ENCODE measurements at places on chromosomes 3 and 15. TPM values are rescaled to one million over a fixed set of nuclear protein-coding genes. Genes with fewer than 3 reads are reported as not detected.

GRCh38 chr3:185561374-185561943 lies 9.1 kb upstream of the LIPH start:
- H3K27ac ChIP-seq: no peak overlapping the region
- H3K4me1 ChIP-seq: peaks cover 17% of the 10 kb centered on the region
- H3K27me3 ChIP-seq: peaks cover 2% of the 10 kb centered on the region
- no peak overlapping the region for H3K4me3 ChIP-seq
- H3K36me3 ChIP-seq: no peaks in the 10 kb centered on the region

DNA sequence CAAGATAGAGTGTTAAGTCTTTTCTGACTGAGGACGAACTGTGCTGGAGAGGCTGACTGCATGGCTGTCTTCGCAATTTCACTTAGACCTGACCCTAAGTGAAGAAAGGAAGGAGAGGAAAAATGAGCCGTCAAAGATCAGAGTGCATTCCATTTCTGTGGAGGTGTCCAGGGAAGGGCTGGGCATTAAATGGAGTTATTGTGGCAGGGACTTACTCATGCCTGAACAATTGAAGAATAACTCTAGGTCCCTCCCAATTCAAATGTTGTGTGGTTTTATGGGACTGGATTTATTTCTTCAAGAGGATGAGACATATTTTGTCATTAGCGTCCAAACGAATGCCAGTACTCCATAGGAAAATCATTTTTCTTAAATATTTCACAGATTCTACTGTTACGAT lies 187.3 kb upstream of the CFAP20DC start:
- H3K27me3 ChIP-seq: peaks cover 5% of the 10 kb centered on the region
- H3K27ac ChIP-seq: no peak overlapping the region

GRCh38 chr3:134330883-134331810 lies 43.1 kb downstream of the AMOTL2 start:
- H3K4me3 ChIP-seq: no peak overlapping the region
- no peaks in the 10 kb centered on the region for H3K4me1 ChIP-seq
- DNase-seq: no peak
- H3K27me3 ChIP-seq: peaks cover 6% of the 10 kb centered on the region
- H3K27ac ChIP-seq: no peak overlapping the region

TMEM207 gene
- total RNA-seq: not detected

GRCh38 chr3:196063971-196064370 lies 17.9 kb downstream of the TFRC start:
- no peak overlapping the region for H3K4me3 ChIP-seq
- peak overlapping the region; percentile 39 for H3K27ac ChIP-seq
- no peaks in the 10 kb centered on the region for H3K27me3 ChIP-seq
- no peak for DNase-seq
- H3K4me1 ChIP-seq: peaks cover 3% of the 10 kb centered on the region

TRIM42 gene
- not detected for total RNA-seq

DNA sequence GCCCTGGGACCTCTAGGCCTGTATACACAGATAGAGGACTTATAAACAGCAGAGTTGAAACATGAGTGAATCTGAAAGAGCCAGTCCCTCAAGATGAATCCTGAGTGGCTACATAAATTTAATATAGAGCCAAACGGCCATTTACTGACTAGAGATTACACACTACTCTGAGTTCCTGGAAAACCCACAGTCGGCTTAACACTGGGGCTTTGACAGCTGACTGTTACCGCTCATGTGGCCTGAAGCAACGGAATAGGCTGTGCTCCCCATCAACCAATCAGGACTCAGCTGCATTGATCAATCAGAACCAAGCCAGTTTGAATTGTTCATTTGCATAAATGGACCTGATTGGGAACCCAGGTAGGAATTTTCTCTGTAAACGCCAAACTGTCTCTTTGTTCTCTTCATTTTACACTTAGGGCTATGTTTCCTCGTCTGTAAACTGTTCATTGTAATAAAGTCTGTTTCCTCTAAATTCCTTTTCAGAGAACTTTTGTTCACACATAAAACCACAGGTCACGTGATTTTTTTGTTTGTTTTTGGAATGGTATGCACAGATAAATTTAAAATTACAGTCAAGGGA lies 40.5 kb downstream of the CCNL1 start:
- DNase-seq: peak; percentile 73
- H3K4me1 ChIP-seq: peaks cover 18% of the 10 kb centered on the region
- H3K36me3 ChIP-seq: peaks cover 9% of the 10 kb centered on the region
- no peak overlapping the region for H3K4me3 ChIP-seq
- peak overlapping the region; percentile 65 for H3K27ac ChIP-seq

DNA sequence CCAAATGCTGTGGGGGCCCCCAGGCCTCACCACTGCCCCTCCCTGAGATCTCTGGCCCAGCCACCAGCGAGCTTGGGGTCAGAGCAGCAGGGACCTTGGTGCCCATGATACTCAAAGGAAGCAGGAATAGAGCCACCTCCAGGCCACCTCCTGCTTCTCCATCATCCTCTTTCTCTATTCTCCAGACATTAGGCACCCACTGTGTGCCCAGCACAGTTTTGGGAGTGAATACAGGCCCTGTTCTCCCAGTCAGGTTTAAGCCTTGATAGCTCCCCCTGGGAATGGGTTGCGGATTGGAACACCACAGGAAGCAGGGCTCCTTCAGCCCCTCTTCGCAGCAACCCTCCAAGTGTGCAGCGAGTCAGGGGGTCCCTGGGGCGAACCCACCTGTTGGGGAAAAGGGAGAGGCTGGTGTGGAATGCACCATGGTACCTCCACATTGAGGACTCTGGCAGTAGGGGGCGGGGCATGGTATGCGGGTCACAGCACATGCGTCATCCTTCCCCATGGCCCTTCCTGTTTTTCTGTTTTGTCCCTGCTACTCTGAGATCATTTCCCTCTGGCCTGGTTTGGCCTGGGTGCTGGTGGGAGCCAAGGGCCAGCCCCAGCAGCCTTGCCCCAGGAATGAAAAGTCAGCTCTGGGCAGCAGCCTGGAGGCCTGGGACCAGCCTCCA lies 14.2 kb upstream of the SEMA3B start:
- H3K36me3 ChIP-seq: peaks cover 64% of the 10 kb centered on the region
- no peaks in the 10 kb centered on the region for H3K27me3 ChIP-seq
- H3K27ac ChIP-seq: no peak overlapping the region
- no peak overlapping the region for H3K4me3 ChIP-seq
- peaks cover 14% of the 10 kb centered on the region for H3K4me1 ChIP-seq

- peaks cover 13% of the 10 kb centered on the region for H3K4me1 ChIP-seq
- peak overlapping the region; percentile 39 for H3K27ac ChIP-seq
These were observed 747 bp downstream of the PLD1 start for GRCh38 chr3:171809611-171809860.

- no peak for DNase-seq
- H3K4me3 ChIP-seq: no peak overlapping the region
- peaks cover 21% of the 10 kb centered on the region for H3K4me1 ChIP-seq
- H3K36me3 ChIP-seq: peaks cover 3% of the 10 kb centered on the region
- H3K27me3 ChIP-seq: no peaks in the 10 kb centered on the region
- no peak overlapping the region for H3K27ac ChIP-seq
These were observed 150.3 kb downstream of the TNIK start for GRCh38 chr3:171309906-171310359.

GRCh38 chr15:56337084-56337725 lies 28.0 kb upstream of the TEX9 start:
- H3K36me3 ChIP-seq: no peaks in the 10 kb centered on the region
- DNase-seq: no peak
- no peak overlapping the region for H3K4me3 ChIP-seq
- H3K27me3 ChIP-seq: no peaks in the 10 kb centered on the region

DNA sequence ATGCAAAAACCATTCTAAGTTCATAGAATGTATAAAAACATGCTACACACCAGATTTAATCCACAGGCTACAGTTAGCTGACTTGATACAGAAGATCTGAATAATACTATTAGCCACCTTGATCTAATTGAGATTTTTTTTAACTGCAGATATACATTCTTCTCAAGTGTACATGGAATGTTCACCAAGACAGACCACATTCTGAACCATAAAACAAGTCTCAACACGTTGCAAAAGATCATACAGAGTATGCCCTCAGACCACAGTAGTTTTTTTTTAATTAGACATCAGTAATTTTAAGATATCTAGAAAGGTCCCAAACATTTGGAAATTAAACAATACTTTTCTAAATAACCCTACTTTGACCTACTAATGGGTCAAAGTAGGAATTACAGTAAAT lies 83.3 kb downstream of the FGF7 start:
- no peaks in the 10 kb centered on the region for H3K36me3 ChIP-seq
- no peak overlapping the region for H3K27ac ChIP-seq
- DNase-seq: no peak
- no peaks in the 10 kb centered on the region for H3K4me1 ChIP-seq
- H3K27me3 ChIP-seq: peaks cover under 1% of the 10 kb centered on the region

DNA sequence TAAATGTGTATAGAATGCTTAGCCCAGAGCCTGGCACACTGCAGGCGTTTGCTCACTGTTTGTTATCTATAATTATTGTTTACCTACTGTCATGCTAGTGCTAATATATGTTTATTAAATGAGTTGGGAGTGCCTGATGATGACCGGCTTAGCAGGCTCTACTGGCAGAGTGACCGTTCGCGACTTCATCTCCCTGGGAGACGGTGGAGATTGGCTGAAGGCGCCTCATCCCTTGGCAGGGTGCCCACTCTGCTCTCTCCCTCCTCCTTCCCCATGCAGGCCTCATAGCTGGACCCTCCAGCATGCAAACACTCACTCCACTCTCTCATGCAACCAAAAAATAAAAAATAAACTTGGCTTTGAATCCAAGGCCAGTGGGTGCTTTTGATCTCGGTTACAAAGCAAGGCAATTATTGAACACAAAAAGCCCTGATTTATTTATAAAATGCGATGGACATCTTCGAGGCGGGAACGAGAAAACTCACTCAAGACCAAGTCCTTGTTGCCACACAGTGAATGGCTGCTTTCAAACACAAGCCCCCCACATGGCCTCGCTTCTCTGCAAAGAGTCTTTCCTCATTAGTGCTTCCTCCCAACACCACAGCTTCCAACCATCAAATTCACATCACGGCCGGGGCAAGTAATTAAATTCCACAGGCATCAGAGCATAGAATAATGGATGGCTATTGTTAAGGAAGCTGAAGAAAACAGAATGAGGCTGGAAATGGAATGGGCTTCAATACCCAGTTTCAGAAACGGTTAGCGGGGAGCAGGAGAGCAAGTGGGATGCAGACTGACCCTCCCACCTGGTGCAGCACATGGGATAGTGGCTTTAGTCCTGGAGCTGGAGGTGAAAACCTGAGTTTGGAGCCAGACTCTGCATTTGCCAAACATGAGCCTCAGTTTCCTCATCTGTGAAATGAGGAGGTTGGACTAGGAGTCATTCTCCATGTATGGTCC lies 135.7 kb upstream of the RAD18 start:
- H3K27ac ChIP-seq: no peak overlapping the region
- H3K27me3 ChIP-seq: no peaks in the 10 kb centered on the region
- H3K4me3 ChIP-seq: no peak overlapping the region
- no peaks in the 10 kb centered on the region for H3K36me3 ChIP-seq

GP9 gene
- total RNA-seq: not detected

SPTSSB gene
- total RNA-seq: not detected

GRCh38 chr3:28847736-28848135 lies 433.1 kb upstream of the RBMS3 start:
- no peak overlapping the region for H3K27ac ChIP-seq
- H3K36me3 ChIP-seq: no peaks in the 10 kb centered on the region

GRCh38 chr15:25134546-25134945 lies 179.8 kb downstream of the SNRPN start:
- H3K4me3 ChIP-seq: no peak overlapping the region
- H3K4me1 ChIP-seq: no peaks in the 10 kb centered on the region
- H3K36me3 ChIP-seq: no peaks in the 10 kb centered on the region

ANKRD63 gene
- total RNA-seq: not detected

OR5H2 gene
- not detected for total RNA-seq

CCDC191 gene
- total RNA-seq: 2.4 TPM

- no peaks in the 10 kb centered on the region for H3K4me1 ChIP-seq
- no peak overlapping the region for H3K27ac ChIP-seq
- H3K4me3 ChIP-seq: no peak overlapping the region
- no peak for DNase-seq
These were observed 129.1 kb downstream of the ZNF621 start for GRCh38 chr3:40653878-40654277.

DNA sequence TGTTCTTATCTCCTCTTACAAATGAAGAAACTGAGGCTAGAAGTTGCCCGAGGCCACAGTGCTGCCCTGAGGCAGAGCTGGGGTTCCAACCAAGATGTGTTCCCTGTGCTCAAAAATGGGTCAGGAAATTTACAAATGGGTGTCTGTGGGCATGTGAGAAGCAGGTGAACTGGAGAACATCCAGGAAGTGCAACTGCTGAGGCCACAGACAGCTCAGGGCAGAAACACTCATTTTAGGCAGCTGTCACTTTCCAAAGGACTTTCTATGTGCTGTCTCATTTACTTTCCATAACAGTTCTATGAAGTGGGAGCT lies 47.2 kb upstream of the ATP2B2 start:
- H3K4me3 ChIP-seq: peak overlapping the region; percentile 19
- H3K27ac ChIP-seq: peak overlapping the region; percentile 66
- H3K36me3 ChIP-seq: no peaks in the 10 kb centered on the region

DNA sequence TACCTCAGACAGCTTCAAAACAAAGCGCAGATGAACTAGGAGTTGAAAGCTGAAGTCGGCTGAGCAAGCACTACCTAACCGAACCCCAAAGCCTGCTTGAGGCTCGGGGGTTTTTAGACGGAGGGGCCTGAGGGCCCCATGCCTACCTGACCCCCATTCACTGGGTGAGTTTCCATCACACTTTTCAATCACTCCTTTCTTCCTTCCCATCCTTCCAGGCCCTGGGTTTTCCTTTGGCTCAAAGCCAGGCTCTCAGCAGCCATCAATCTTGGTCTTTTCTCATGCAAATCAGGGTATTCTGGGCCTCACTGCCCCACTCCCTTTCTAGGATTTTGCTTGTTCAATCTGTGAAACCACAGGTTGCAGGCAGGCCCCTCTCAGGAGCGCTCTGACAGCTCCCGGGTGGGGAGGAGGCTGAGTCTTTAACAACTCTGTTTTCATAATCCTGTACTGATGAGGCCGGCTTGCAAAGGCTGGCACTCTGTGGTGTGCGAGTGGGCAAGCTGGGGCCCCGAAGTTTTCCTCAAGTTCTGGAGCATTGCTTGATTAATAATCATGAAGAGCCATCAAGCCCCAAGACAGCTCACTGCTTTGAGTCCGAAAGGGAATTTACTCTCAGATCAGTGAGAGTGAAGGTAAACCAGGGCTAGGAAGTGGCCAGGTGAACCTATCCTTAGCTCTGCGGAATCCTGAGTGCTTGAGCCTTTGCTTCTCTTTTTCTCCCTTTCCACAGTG lies 97.6 kb downstream of the FRMD4B start:
- H3K36me3 ChIP-seq: no peaks in the 10 kb centered on the region
- DNase-seq: no peak
- H3K4me3 ChIP-seq: no peak overlapping the region
- no peaks in the 10 kb centered on the region for H3K27me3 ChIP-seq
- no peak overlapping the region for H3K27ac ChIP-seq
- peaks cover 7% of the 10 kb centered on the region for H3K4me1 ChIP-seq

CHRM5 gene
- not detected for total RNA-seq
